ENCODE measurements at places on chromosomes 11 and 22. TPM values are rescaled to one million over a fixed set of nuclear protein-coding genes. Genes with fewer than 3 reads are reported as not detected.

DNA sequence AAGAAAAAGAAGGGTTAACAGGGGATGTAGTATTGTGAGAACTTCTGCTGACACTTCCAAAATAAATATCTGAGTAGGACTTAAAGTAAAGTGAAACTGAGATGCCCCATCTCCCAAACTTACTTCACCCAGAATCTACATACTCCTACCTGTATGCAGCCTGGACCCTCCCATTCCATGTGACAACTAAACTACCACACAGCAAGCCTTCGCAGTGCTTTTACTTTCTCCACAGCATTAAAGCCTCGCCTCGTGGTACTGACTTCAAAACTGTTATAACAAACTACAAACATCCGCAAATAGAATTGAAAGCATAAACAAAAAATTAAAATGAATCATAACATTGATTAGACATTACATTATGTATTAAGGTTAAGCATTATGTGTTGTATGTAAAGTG, 985 bp downstream of the MPZL2 start:
- DNase-seq = no peak

DNA sequence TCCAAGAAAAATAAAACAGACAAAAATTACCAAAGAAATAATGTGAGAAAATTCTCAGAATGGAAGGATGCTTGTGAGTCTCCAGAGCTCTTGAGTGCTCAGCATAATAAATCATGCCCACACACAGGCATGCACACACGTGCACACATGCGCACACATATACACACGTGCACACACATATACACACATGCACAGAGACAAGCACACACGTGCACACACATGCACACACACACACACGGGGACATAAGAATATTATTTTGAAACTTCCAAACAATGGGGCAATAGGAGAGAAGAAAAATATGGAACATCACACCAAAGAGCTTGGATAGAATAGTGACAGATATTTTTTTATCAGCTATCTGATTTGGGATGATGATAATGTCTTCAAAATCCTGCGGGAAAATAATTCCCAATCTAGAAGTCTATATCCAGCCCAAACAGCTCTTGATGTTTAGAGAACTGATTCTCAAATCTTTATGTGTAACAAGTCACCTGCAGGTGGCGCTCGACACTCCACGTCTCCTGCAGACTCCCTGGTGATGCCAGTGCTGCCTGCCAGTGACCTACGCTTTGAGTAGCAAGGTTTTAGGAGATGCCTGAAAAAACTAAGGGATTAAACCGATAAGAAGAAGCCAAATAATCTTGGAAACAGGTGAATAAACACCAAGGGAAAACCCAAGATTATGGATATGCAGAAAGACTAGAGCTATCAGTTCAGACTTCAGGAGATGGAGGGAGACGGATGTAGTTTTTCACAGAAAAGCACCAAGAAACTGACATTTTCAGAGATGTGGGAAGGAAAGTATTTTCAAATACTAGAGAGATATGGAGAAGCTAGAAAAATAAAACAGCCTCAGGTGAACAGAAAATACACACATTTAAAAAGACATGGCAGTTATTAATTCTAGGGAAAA, 743.6 kb downstream of the ETS1 start:
- DNase-seq = peak; percentile 90

GRCh38 chr11:123645286-123645975, 9.0 kb downstream of the SCN3B start:
- DNase-seq = peak; percentile 26

CCDC116 gene
- total RNA-seq = 1.3 TPM

KCNJ1 gene
- 0.92 TPM for total RNA-seq

- no peak for DNase-seq
Measured at GRCh38 chr11:126990716-126991480, 9.7 kb downstream of the KIRREL3 start.

- DNase-seq = no peak
Measured at GRCh38 chr11:112589155-112589554, 328.5 kb upstream of the PLET1 start.

DNA sequence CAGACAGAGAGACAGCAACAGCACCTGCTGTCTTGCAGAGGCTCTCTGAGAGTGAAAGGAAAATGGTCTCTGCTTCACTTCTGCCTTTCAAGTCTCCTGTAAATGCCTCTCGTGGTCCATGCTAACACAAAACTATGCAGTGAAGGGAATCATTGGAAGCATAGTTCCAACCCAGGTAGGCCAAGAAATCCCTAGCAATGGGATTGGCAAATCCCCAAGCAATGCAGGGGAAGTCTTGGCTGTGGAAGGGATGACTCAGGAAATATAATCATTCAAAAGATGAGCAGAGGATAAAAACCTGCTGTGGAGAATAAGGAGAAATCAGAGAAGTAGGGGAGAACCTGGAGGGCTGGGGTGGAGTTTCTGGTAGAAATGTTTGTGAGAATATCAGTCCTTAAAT, 216.1 kb upstream of the ZBED5 start:
- DNase-seq = peak; percentile 58

PHOX2A gene
- not detected for total RNA-seq
